ENCODE measurements at places on chromosomes 5 and 9.

DNA sequence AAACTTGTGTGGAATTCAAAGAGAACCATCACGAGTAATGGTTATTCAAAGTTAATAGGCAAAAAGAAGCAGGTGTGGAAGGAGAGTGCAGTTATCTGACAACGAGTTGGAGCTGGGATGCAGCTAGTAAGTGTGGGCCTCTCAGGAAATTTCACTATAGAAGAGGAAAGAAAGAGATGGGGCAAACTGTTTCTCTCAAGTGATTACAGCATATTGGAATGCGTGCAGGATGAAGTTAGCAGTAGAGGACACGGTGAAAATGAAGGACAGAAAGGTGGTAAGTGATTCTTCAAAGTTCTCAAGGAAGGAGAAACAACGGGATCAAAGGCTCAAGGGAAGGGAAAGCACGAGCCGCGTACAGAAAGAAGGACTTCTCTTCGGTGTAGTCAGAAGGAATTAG lies 84.0 kb downstream of the ADAMTS12 start:
- no peak for DNase-seq

DNA sequence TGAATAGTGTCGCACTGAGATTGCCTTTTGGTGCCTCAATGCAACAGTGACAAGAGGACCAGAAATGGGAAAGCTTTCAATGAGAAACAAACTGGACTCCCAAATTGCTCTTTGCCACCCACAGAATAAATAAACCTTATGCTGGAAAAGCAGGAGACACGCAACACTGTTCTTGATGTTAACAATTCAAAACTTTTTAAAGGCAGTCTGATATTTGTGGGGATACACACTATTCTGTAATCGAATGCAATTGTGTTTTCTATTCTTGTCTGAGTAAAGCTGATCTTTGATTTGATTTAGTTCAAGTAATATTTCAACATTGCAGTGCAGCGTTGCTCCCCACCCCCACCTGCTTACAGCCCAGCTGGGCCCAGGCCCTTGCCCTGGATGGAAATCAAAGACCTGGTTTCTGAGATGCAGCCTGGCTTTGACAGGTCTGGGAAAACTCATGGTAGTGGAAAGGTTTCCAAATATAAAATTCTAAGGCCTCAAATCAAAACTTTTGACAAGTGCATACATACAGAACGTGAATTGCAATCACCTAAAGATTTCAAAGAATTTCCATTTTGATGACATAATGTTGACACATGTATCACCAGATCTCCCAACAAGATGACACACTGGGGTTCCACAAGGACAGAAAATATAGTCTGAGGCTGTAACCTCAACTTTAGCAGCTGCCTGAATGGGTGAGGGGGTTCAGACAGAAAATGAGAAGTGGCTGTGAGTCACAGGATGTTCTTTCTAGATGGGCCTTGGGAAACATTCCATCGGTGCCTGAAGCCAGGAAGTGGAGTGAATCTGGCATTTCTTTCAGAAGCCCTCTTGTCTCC lies 55.1 kb downstream of the ABCA1 start:
- DNase-seq: no peak

DNA sequence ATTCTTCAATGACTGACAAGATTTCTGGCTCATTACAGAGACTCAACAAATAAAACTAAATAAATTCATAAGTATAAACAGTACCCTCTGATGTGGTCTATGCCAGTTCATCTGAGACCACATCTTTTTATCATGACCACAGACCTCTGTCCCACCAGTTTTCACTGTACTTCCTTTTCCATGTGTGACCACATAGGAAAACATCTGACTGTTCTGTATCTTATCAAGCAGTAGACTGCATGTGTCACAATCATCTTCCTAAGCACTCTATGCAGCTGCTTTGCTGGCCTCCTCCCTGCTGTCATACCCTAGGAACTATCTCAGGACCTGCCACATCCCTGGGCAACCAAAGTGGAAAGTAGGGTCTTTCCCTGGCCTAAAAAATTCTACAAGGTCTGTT lies 205.0 kb upstream of the ZNF462 start:
- DNase-seq: no peak

DNA sequence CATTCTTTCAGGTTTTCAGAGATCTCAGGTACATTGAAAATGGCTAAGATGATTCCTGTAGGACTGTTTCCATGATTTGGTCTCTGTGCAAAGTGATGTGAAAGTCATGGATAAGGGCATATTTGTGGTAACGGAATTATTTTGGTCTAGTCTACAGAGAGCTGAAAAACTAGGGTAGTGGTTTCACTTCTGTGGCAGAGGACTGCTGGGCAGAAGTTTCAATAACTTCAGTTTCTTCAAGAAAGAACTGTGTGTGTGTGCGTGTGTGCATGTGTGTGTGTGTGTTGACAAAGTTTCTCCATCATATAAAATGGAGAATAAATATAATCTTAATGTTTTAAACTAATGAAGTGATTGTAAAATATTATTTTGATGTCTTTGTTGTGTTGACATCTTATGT lies 4.3 kb downstream of the CNOT8 start:
- no peak for DNase-seq

GRCh38 chr5:53927668-53928247 lies 367.3 kb downstream of the NDUFS4 start:
- DNase-seq: no peak

DNA sequence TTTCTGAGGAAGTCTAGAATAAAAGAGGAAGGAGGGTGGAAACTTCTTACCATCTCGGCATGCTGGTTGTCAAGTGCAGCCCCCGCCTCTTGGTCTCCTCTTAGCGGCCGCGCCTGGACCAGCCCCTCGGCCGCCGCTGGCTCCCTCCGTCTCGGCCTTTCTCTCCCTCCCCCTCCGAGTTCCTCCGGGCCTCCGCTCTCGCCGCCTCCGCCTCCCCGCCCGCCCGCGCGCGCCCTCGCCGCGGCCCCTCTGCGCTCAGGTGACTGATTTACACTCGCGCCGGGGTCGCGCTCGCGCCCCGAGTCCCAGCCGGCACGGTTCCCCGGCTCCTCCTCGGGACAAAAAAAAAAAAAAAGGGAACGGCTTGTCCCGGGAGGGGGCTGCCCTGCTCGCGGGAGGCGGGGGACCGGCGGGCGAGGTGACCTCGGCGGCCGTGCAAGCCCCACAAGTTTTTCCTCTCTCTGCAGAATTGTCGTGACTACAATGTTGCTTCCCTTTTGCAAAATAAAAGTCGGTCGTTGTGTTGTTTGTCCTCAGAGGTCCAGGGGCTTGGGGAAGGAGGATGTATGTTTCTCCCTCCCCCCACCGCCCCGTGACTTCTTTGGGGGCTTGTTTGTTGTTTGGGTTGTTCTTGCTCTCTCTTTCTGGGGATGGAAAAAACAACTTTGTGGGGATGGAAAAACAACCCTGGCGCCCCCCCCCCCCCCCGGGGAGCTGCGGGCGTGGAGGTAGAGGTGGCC lies at the start of gene BNC2:
Gene BNC2 (minus strand): TSS at position 75 of the 740 bp plus-strand sequence. CDS start 22 bp downstream, at position 53.
- DNase-seq: no peak

DNA sequence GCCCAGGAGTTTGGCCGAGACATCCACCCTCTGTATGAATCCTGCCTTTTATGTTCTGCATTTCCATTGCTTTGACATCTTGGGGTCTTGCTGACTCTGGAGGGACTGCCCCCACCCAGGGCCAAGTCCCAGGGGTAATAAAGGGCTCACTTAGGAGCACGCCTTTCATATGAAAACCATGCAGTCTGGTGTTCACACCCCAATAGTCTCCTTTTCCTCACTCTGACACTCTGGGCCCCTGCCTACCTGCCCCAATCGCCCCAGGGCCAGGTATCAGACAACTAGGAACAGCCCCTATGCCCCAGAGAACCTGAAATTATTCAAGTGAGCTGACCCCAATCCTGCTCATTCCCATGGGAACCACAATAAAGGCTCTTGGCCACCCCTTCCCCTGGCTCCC lies 33.1 kb upstream of the RAPGEF1 start:
- DNase-seq: no peak

DNA sequence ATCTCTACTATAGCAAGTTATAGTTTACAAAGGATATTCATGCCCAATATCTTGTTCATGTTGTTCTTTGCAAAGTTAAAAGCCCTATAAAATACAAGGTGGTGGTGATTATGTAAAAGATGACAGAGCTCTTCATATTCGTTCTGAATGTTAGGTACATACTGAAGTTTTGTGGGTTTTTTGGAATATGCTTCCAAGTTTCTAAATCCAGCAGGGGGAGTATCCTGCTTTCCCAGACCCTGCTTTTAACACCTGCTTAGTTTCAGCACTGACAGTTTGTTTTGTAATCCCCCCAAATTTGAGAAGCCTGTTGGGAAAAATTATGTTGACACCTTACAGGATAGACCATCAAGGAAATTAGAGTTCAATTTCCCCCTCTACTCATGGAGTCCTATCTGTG lies 438.3 kb downstream of the SH3GL2 start:
- DNase-seq: no peak

GRCh38 chr9:134434894-134435506 lies 108.7 kb downstream of the RXRA start:
- no peak for DNase-seq

DNA sequence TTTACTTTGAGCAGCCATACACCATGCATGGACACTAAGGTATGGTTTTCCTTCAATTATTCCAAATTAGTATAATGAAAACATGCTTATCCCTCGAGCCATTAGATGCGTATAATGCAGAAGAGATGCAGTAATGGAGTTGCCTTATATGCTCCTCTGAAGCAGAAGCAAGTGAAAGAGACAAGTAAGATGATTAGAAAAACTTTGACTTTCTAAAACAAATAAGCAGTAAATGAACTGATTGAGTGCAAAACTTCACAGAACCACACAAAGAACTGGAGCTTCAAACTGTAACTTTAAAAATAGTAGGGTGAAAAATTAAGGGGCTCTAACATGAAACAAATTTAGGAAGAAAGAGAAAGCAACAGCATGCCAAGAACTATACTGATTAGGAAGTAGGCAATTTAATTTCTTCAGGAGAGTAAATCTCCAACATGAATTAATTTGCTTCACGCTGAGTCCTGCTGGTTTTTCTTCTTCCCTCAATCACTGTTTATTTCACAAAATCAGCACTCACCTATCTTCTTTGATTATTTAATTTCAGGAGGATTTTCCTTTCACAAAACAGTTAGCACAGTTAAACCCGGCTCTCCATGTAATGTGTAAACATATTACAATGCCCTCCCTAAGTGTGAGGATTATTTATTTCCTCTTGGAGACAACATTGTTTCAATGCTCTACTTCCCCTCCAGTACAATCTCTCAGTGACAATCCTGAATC lies 90.3 kb upstream of the PAM start:
- DNase-seq: no peak

DNA sequence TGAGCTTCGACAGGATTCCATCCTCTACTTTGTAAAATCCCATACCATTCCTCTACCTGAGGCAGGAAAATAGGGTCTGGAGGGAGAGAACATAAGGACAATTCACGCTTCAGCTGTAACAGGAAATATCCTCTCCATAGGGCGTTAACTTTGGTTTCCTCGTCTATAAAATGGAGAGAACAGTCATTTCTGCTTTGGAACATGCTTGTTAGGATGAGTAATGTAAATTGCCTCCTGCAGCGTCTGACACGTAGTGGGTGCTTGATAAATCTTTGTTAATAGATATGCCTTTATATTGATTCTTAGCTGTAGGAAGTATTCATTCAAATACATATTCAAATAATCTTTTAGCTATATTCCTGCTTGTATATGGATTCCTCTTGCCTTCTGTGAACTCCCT lies 711 bp upstream of the SUB1 start:
- DNase-seq: no peak

GRCh38 chr9:109440117-109440515 lies 58.0 kb downstream of the PTPN3 start:
- DNase-seq: no peak

- DNase-seq: no peak
Measured at GRCh38 chr9:73685786-73686185, 534.1 kb downstream of the ANXA1 start.

Measured in stimulated activated CD8-positive, alpha-beta memory T cell treated with anti-CD3 and anti-CD28 coated beads, Interleukin-15, amount 100 ng/mL, for 48 hours (primary cell).